ENCODE measurements at places on chromosomes 2 and 18. TPM values are rescaled to one million over a fixed set of nuclear protein-coding genes. Genes with fewer than 3 reads are reported as not detected.

DNA sequence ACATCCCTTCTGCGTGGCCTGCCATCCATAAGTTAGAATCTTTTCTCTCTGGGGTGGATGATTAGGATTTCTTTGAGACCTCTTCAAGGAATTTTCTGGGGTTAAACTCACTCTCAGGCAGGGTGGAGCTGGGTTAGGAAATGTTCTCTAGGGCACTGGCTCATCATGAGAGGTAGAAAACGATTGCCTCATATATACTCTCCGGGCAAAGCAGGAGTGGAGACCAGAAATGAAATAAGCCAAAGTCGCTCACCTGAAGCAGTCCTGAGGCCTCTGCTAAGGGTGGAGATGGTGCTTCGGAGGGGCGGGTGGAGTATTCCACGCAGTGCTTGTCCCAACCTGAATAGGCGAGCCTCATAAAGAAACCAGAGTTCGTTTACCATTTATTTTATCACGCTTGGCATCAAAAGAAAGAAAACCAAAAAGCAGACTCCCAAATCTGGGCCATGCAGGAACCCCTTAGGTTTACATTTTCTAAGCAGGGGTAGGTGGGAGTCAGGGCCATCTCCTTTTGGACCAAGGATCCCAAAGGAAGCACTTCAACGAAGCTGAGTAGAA, 249.3 kb upstream of the MEIS1 start:
- no peak for DNase-seq
- H3K27me3 ChIP-seq, result no peaks in the 10 kb centered on the region
- H3K36me3 ChIP-seq, result no peaks in the 10 kb centered on the region
- no peak overlapping the region for H3K27ac ChIP-seq

GRCh38 chr18:47175283-47175897, 774 bp downstream of the IER3IP1 start:
- no peaks in the 10 kb centered on the region for H3K27me3 ChIP-seq
- H3K27ac ChIP-seq, result no peak overlapping the region
- peaks cover 6% of the 10 kb centered on the region for H3K4me1 ChIP-seq
- DNase-seq, result peak; percentile 6

- peaks cover 3% of the 10 kb centered on the region for H3K4me1 ChIP-seq
- H3K36me3 ChIP-seq, result no peaks in the 10 kb centered on the region
- DNase-seq, result peak; percentile 57
- no peaks in the 10 kb centered on the region for H3K27me3 ChIP-seq
- no peak overlapping the region for H3K27ac ChIP-seq
Observed at GRCh38 chr2:232901736-232902578, 31.9 kb downstream of the SNORC start.

- no peaks in the 10 kb centered on the region for H3K27me3 ChIP-seq
- no peak for DNase-seq
- H3K4me1 ChIP-seq, result peaks cover 15% of the 10 kb centered on the region
- no peaks in the 10 kb centered on the region for H3K36me3 ChIP-seq
- H3K27ac ChIP-seq, result no peak overlapping the region
Observed at GRCh38 chr2:237448171-237448570, 34.2 kb upstream of the COL6A3 start.

Gene PLGLB2
- total RNA-seq, result not detected

Gene COBLL1
- 0.36 TPM for total RNA-seq

DNA sequence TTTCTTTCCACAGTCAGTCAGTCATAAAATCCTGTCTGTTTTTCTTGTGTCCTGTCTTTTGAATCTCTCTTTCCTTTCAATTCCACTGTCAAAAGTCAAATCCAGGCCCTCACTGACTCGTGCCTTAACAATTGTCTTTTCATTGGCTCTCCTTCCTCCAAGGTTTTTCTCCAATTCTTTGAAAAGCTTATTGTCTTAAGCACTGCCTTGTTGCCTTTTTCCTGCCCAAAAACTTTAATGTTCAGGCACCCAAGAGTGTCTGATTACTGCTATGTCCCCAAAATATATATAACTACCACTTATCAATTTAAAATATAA, 13.9 kb upstream of the SULT1C4 start:
- DNase-seq, result no peak
- no peaks in the 10 kb centered on the region for H3K4me1 ChIP-seq
- H3K27ac ChIP-seq, result no peak overlapping the region
- H3K4me3 ChIP-seq, result no peak overlapping the region
